ENCODE measurements at places on chromosomes 5 and 9.

DNA sequence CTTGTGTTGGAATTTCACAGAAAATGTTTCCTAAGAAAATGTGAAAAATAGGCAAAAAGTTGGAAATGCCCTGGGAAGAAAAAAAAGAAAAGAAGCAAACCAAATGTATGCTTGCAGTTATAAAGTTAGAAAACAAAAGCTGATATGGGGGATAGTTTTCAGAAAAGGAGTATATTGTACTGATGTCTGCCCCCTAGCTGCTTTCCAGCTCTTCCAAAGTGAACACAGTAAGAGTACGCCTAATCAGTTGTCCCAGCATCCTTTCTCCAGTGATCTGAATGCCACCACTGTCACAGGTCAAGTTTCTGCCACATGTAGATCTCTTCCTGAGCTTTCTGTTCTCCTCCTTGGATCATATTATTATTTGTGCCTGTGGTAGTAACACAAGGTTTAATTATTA is 5.8 kb downstream of the TYRP1 start:
- DNase-seq = no peak

DNA sequence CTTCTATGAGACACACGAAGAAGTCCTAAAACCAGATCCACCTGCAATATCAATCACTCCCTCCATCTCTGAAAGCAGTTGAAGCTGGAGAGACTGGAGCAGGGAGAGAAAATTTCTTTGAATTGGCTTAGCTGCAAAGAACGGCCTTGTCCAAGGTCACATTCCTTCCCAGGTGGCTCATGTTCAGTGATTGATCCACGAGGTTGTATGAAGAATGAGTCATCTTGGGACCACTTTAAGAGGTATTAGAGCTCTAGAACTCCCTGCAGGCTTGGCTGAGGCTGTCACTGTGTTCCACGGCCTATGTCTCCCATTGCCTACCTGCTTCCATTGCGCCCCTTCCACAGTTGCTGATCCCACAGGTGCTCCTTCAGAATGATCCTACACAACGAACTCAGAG is 68.2 kb downstream of the HMHB1 start:
- no peak for DNase-seq

- no peak for DNase-seq
Observed at GRCh38 chr5:132546108-132546507, 2.8 kb upstream of the IL5 start.

GRCh38 chr5:158381614-158382160 is 522.7 kb upstream of the CLINT1 start:
- no peak for DNase-seq

DNA sequence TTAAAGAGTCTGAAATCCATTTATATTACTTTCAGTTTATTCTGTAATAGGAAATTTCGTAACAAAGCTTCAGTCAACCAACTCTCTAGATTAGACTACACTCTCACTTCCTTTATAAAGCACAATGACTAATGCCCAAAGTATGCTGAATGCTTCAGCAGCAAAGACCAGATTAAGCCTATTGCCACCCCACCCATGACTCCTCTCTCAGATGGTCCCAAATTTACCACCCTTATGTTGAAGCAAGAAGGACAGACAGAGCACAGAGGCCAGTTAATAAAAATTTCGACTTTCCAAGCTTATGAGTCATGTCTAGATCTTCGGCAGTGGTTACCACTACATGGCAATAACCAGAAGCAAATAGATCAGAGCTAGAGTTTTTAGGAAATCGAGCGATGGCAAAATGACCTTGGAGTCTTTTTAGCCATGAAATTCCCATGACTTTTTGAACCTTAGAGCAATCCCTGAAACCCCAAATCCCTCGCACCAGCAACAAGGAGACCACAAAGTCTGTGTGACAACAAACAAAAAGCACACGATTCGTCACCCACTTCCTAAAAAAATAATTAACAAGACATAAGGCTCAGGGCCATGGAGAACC is 287.8 kb upstream of the RASA1 start:
- peak; percentile 91 for DNase-seq

- no peak for DNase-seq
Observed at GRCh38 chr9:109422641-109423040, 75.5 kb downstream of the PTPN3 start.

GRCh38 chr5:111707630-111708164 is 49.3 kb downstream of the NREP start:
- DNase-seq = no peak

DNA sequence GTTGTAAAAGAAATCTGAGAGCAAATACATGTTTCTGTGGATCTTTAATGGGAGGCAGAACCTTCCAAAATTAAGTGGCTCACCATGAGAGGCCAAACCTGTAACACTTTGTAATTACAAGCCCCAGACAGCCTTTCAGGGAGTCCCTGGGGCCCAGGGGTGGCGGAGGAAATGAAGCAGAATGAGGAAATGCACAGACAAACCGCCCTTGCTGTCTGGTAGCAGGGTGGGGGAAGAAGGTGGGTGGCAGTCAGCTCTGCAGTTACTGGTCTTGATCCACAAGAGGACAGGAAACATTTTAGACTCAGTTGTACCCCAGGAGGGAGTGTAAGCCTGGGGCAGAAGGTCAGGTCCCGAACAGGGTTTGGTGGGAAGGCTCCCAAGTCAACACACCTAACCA is 6.5 kb downstream of the ARL14EPL start:
- DNase-seq = no peak

GRCh38 chr9:128621730-128622455 is 34.8 kb downstream of the DYNC2I2 start:
- no peak for DNase-seq

GRCh38 chr5:177508837-177509236 is 789 bp downstream of the DOK3 start:
- no peak for DNase-seq

DNA sequence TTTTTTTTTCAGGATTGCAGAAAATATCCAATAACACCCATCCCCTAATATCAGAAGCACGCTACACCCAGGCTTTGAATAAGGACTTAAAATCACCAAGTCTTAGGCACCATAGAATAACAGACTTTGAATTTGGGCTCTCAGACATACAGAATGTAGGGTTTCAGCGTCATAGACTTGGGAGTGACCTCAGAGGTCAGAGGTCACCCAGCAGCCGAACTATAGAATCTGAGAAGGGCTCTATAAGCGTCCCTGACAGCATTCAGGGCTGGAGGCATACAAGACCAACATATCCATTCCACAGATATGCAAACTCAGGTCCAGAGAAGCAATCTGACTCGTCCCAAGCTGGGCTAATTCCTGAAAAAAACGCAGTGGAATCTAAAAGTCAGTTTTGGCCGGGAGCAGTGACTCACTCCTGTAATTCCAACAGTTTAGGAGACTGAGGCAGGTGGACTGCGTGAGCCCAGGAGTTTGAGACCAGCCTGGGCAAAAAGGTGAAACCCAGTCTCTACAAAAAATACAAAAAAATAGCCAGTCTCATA is 34.7 kb downstream of the SLC6A7 start:
- DNase-seq = peak; percentile 56

DNA sequence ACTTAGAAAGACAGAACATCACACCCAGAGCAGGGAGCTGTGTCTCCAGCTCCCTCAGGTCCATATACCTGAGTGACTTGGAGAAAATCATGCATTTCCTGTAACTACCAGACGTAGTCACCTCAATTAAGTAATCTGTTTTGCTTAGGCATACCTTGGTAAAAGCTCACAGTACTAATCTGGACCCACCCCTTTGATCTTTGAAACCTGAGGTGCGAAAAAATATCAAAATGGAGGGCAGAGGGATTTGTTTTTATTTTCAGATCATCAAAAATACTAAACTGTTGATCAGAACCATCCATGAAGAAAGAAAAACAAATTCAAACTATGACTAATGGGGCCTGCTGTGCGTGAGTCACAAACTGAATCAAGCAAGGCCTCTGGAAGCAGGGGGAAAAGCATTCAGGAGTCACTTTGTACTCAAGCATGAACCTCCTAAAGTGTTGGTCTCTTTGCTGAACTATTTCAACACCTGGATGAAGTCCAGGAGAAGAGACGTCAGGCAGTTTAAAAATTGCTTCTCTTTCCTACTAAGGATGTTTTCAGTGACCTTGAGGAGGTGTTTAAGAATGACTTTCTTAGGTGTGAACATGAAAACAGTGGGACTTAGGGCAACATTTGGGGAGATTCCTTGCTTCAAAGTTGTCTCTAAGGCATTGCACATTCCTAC is 76.3 kb downstream of the MUSK start:
- peak; percentile 97 for DNase-seq

DNA sequence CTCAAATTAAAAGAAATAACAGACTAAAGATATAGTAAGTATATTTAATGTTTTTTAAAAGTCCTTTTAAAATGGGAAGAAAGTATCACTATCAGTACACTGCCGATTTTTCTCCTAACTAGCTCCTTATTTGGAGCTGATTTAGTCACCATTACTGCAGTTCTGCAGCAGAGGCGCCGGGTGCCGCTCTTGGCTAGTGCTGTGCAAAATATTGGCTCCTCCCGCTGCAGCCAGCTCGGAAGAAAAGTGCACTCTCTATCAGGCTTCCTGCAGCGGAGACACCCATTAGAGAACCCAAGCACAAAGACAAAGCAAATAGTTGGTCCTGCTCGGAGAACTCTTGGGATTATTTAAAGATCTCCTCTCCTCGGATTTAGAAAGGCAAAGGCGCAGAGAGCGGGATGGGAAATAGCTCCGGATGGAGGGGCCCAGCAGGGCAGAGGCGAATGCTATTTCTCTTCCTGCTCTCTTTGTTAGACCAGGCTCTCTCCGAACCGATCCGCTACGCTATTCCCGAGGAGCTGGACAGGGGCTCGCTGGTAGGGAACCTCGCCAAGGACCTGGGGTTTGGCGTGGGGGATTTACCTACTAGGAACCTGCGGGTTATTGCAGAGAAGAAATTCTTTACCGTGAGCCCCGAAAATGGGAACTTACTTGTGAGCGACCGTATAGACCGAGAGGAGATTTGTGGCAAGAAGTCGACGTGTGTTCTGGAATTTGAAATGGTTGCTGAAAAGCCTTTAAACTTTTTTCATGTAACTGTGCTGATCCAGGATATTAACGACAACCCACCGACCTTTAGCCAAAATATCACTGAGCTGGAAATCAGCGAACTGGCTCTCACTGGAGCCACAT is at the start of gene PCDHGB3:
Gene PCDHGB3 (plus strand): TSS at position 249 of the 855 bp plus-strand sequence. CDS start 153 bp downstream, at position 402.
- DNase-seq = peak; percentile 79

DNA sequence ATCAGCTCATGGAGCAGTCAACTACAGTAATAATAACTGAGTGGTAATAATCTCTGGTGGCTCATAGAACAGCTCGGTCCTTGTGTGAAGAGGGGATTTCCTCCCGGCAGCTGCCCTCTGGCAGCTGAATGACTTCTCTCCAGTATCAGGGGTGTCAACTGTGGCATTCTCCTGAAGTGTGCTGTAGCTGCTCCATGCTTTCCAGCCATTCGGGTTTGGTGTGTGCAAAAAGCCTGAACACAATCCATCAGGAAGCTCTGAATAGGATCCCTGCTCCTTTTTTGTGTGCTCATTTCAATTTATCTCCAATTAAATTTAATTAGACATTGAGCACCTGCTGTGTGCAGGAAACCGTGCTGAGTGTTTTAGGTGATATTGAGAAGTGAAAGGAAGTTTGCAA is 59.8 kb upstream of the BARX1 start:
- no peak for DNase-seq

GRCh38 chr5:161378701-161379100 is 167.8 kb downstream of the GABRB2 start:
- no peak for DNase-seq

- DNase-seq = peak; percentile 70
Observed at GRCh38 chr9:16625811-16626210, 244.7 kb downstream of the BNC2 start.

- DNase-seq = peak; percentile 15
Observed at GRCh38 chr5:115243412-115243811, 19.3 kb downstream of the PGGT1B start.

DNA sequence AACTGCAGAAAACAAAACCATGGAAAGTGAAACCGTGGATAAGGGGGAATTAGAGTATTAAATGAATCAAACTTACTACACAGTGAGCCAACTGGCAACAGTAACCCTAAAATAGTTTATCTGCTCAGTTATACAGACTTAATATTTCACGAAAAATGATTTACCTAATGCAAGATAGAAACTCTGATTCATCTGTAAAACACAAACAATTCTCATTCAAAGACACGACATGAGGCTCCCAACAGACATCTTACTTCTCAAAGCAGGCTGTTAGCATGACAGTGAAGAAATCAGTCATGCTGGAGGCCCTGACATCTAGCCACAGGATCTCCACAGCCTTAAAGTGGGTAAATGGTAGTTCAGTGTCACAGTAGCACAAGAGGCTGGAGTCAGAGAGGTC is 131.2 kb downstream of the FBN2 start:
- no peak for DNase-seq

- DNase-seq = no peak
Observed at GRCh38 chr9:127305838-127306226, 41.3 kb downstream of the GARNL3 start.

GRCh38 chr9:34079181-34079580 is 30.5 kb upstream of the UBAP2 start:
- peak; percentile 43 for DNase-seq

DNA sequence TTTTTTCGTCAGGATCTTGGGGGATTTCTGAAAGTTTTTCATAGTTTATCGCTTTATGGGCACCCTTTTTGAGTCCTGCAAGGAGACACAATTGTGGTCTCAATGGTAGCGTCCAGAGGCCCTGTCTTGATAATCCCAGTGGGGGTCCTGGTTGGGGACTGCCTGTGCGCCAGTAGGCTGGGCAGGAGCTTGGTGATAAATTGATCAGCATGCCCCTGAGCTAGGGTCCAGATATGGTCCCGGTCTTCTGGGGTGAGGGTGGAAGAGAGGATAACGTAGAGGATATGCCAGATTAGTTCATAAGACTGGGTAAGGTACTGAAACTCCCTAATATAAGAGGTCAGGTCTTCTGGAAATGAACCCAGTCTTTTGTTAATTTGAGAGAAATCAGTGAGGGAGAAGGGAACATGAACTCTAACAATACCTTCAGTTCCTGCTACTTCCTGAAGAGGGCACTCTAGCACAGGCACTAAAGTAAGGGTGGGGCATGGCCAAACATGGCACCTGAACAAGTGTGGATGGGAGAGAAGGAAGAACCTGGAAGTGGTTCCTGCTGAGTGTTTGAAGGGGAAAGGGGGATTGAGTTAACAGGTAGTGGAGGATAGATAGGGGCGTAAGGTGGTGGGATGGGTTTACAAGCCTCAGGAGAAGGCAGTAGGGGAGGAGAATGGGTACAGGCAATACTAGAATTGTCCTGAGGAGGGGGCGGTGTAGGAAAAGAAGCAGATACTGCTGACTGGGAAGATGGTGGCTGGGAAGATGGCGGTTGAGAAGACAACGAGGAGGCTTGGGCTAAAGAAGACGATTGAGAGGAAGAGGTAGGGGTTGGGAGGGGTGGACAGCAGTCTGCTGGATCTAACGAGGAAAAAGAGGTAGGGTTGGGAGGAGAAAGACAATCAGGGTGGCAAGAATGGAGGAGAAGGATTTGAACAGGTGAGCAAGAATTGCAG is 33.8 kb upstream of the ANXA2R start:
- DNase-seq = peak; percentile 60
